Right cardiac atrium (tissue), 5 donors: ENCODE measurements at places on chromosomes 16 and 17. TPM values are rescaled to one million over a fixed set of nuclear protein-coding genes. Genes with fewer than 3 reads are reported as not detected.

Gene FAHD1
- total RNA-seq, result 21.9 TPM

Gene CSH1
- not detected for total RNA-seq

Gene FAM83G
- total RNA-seq, result 30.3 TPM

Gene OR2C1
- 0.21 TPM for total RNA-seq

Gene PROCA1
- 3.3 TPM for total RNA-seq

Gene PDILT
- total RNA-seq, result not detected

Gene MYH13
- not detected for total RNA-seq

Gene ZNF287
- total RNA-seq, result 10.7 TPM

Gene GNG13
- not detected for total RNA-seq

Gene KRTAP1-1
- not detected for total RNA-seq

Gene PPP1R1B
- 2.2 TPM for total RNA-seq

Gene CDH16
- total RNA-seq, result 0.74 TPM

Gene SLC13A2
- not detected for total RNA-seq

Gene CYB5B
- total RNA-seq, result 68.7 TPM

Gene PRAC2
- not detected for total RNA-seq

Gene CMTM2
- total RNA-seq, result not detected

Gene KRT33A
- total RNA-seq, result not detected

Gene ITGAL
- 4.8 TPM for total RNA-seq

Gene KNOP1
- 9.2 TPM for total RNA-seq

Gene KLHL10
- total RNA-seq, result 0.28 TPM

Gene HSD11B2
- 1.6 TPM for total RNA-seq

Gene GLG1
- total RNA-seq, result 98.6 TPM

Gene ARHGAP44
- total RNA-seq, result 12.3 TPM

Gene CD79B
- total RNA-seq, result 1.8 TPM

Gene CCL1
- total RNA-seq, result not detected

Gene MMP15
- 72.6 TPM for total RNA-seq

Gene ZNF385C
- total RNA-seq, result not detected

Gene FOXL1
- 1.3 TPM for total RNA-seq

Gene PDE6G
- total RNA-seq, result not detected

Gene TIMP2
- 153 TPM for total RNA-seq

Gene FZD2
- 7.4 TPM for total RNA-seq

Gene AXIN2
- 31.1 TPM for total RNA-seq

Gene CNGB1
- total RNA-seq, result not detected

Gene CD300A
- 5.7 TPM for total RNA-seq

Gene TBC1D28
- total RNA-seq, result not detected

Gene CFAP119
- 1.1 TPM for total RNA-seq

Gene SMIM5
- 12.2 TPM for total RNA-seq

Gene AP2B1
- 144 TPM for total RNA-seq

Gene FOXN1
- total RNA-seq, result not detected

Gene AATK
- 12.8 TPM for total RNA-seq

Gene CACNG5
- total RNA-seq, result not detected

Gene CCL4
- total RNA-seq, result 0.42 TPM

Gene NPIPB2
- total RNA-seq, result 6.8 TPM

Gene SPIRE2
- 2.8 TPM for total RNA-seq

Gene NOXO1
- total RNA-seq, result not detected

Gene CCL4L2
- total RNA-seq, result 0.74 TPM

Gene MMP2
- total RNA-seq, result 169 TPM

Gene MVD
- 30.4 TPM for total RNA-seq

Gene KRT14
- total RNA-seq, result not detected

Gene SLC4A1
- 0.46 TPM for total RNA-seq

Gene SLC12A3
- not detected for total RNA-seq

Gene ADORA2B
- total RNA-seq, result 0.37 TPM
